ENCODE measurements at places on chromosomes 3 and 15.

- DNase-seq = no peak
Measured at GRCh38 chr3:180401226-180401625, 200.7 kb upstream of the TTC14 start.

- DNase-seq = no peak
Measured at GRCh38 chr3:76429581-76430177, 610.2 kb upstream of the ROBO2 start.

DNA sequence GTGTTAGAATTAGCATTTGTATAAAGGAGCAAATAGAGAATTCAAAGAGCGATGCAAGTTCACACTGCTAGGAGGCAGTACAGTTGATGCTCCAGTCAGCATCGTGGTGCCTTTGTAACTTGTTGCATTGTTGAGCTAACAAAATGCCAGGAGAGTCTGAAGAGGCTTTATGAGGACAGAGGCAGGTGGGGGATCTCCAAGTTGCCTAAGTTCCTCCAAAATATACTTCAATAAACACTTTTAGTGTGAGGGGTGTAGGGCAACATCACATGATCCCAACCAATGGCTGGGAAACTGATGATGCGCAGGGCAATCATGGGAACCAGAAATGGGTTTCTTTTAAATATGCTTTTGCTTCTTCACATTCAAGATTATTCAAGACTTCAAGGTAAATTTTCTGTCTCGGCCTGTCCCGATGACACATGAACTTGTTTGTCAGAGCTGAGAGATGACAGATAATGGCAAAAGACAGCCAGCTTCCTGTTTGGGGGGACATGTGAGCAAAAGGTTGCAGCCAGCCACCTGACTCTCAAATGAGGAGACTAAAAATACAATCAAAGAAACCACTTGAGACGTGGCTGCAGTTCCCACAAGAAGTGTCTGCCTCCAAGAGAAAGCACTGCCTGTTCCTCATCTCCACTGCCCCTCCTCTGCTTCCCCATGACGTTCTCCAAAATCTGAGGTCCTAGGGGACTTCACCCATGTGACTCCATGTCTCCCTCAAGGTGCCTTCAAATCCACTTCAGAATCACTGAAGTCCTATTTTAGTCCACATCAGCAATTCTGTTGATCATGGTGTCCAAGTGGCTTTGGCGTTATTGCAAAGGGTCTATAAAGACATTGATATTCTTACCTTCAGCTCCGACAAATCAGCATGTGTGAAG is 39.3 kb downstream of the KLHL6 start:
- DNase-seq = no peak

DNA sequence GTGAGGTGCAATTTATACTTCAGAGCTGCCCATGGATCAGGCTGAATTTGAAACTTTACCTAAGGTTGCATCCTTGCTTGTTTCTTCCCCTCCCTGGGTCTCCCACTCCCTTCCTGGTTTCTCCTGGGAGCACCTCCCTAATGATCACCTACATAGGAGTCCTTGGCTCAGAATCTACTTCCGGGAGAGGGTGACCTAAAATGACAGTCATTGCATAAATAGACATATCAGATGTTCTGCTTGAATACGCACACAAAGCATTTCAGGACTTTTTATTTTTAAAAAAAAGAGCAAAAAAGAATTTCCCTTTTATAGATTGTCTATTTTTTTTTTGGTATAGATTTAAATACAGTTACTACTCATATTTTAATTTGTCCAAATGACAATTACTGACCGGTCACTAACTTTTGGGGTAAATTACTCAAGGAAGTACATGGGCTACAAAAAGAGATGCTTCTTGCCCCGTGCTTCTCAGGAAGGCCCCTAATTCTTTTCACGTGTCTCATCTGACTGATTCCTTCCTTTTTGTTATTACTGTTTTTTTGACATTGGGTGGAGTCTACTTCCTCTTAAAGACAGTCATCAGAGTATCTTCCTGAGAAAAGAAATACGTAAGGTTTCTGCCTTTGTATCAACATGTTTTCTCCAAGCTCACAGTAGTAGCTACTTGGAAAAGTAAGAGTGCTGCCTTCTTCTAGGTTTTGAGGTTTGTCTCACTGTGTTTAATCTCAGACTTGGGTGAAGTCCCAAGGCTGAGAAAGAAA is 4.9 kb upstream of the MYZAP start:
- no peak for DNase-seq

GRCh38 chr3:49294343-49294742 is 17.3 kb upstream of the C3orf62 start:
- DNase-seq = no peak

DNA sequence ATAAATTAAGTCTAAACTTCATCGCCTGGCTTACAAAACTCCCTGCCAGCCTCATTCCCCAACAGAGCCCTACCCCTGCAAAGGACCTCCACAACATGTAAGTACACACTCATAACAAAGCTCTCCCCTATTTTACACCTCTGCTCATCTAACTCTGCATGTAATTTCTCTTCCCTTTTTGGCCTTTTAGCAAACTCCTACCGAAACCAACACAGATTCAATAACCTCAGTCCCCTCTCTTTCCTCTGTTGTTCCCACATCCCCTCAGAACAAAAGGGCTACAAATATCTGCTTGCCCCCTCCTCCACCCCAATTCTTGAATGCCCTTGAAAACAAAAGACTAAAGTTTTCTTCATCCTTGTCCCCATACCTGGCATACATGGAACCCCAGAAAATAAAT is 662 bp downstream of the UBL7 start:
- DNase-seq = no peak

DNA sequence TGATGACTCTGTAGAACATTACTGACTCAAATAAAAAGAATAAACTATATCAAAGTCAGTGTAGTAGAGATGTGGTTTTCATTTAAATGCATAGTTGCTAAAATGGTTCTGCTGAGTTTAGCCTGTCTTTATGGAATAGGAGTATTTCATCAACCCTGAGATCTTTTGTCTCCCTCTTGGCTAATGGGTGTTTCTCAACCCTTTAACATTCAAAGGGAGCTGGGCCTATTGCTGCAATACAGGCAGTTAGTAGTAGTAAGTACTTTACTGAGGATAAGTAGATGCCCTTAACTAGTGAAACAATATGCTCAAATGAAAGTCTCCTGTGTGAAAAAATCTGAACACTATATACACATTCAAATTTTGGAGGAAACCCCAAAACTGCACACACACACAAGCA is 184.7 kb upstream of the TTC14 start:
- no peak for DNase-seq

- no peak for DNase-seq
Measured at GRCh38 chr3:111476701-111477100, 65.3 kb upstream of the CD96 start.

DNA sequence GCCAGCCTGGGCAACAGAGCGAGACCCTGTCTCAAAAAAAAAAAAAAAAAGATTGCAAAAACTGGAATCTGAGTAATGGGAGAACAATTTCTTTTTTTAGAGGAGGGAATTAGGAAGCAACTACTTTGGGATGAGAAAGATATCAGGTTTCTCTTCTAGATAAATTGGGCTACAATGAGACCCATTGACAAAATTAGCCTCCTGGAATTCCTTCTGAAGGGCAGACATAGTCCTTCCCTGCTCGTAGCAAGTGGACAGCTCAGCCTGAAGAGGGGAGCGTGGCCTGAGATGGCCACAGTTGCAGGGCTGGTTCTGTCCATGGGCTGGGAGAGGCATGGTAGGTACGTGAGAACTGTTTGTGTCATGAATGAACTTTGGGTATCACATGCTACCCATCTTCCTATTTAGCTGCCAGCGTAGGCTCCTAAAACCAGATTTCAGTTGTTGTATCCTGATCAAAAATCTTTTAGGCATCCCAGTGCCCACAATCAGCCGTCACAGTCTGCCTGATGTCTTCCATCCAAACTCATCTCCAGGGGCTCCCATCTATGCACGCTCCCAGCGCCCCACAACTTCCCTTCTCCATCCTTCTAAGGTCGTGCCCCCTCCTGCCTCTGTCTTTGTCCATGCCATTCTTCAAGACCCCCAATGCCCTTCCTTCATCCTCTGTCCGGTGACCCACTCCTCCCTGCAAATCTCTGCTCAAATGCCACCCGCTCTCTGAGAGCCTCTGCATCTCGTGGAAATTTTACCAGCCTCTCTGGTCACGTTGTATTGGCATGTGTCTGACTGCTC is 92.0 kb upstream of the NR2E3 start:
- no peak for DNase-seq

DNA sequence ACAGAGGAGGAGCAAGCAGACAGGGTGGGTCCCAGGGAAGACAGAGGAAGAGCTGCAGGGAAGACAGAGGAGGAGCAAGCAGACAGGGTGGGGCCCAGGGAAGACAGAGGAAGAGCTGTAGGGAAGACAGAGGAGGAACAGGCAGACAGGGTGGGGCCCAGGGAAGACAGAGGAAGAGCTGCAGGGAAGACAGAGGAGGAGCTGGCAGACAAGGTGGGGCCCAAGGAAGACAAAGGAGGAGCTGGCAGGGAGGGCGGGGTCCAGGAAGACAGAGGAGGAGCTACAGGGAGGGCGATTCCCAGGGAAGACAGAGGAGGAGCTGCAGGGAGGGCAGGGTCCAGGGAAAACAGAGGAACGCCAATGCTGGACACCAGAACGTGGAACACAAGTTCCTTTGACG is 66.5 kb downstream of the PLXNA1 start:
- DNase-seq = no peak

- no peak for DNase-seq
Measured at GRCh38 chr15:31412824-31413223, 86.2 kb downstream of the KLF13 start.

GRCh38 chr15:92960996-92961681 is 61.0 kb downstream of the CHD2 start:
- no peak for DNase-seq

Data from COR-L47 (cell line).